ENCODE measurements at places on chromosomes 16 and 17.
A peak's percentile ranks its signal among the peaks of the same experiment; 100 is the strongest.

DNA sequence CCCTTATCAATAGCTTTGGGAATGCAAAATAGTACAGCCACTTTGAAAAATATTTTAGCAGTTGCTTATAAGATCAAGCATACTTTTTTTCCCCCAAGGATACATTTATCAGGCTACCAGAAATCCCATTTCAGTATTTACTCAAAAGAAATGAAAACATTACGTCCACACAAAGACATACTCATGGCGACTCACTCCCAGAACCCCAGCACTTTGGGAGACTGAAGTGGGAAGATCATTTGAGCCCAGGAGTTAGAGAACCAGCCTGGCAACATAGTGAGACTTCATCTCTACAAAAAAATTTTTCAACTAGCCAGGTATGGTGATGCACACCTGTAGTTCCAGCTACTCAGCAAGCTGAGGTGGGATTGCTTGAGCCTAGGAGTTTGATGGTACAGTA, 5.9 kb downstream of the SKA2 start:
- DNase-seq = no peak

DNA sequence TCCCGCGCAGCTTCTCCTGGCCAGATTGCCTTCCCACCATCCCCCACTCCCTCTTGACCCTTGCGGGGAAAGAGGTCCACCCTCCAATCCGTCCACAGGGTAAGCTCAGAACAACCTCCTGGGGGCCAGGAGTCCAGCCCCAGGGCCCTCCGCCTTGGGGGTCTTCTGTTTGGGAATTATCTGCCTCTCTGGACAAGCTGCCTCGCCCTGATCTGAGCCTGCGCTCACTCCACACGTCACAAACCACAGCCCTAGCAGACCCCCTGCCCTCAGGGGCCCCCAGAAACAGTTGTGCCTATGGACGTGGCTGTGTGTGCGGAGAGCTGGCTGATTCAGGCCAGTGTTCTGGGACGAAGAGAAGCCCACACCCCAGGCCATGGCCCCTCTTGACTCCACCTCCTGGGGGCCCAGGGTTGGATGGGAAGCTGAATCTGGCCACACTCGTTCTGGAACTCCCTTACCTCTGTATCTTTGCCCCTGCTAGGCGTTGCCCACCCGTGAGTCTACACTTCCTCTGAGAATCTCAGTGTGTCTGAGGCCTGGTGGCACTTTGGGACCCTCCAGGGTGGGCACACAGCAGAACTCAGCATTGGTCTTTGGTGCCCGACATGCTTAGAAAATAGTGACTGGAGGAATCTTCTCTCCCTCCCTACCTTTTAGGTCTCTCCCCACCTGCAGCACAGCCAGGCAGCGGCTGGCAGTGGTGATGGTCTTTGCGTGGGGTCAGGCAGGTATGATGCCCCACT, 119.9 kb upstream of the SMURF2 start:
- DNase-seq = no peak

DNA sequence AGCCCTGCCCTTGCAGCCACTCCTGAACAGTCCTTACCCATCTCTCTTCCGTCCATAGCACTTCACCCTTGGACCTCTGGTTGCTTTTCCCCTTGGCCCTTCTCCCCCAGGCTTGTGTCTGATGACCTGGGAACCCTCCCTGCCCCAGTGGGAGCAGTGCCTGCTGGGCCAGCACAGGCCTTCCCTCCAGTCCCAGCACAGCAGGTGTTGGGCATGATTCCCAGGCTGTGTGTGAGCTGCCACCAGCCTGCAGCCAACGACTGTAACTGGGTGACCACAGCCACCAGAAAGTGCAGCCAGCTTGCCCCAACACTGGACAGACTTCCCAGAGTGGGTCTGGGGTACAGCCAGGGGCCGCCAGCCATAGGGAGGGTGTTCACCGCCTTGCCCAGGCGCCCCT, 30.0 kb downstream of the CRAMP1 start:
- no peak for DNase-seq

- DNase-seq = no peak
Observed at GRCh38 chr16:89111263-89111662, 17.6 kb downstream of the ACSF3 start.

- DNase-seq = no peak
Observed at GRCh38 chr17:72614871-72615626, 477.4 kb downstream of the SLC39A11 start.

- DNase-seq = no peak
Observed at GRCh38 chr17:58247511-58248363, 9.4 kb downstream of the LPO start.

DNA sequence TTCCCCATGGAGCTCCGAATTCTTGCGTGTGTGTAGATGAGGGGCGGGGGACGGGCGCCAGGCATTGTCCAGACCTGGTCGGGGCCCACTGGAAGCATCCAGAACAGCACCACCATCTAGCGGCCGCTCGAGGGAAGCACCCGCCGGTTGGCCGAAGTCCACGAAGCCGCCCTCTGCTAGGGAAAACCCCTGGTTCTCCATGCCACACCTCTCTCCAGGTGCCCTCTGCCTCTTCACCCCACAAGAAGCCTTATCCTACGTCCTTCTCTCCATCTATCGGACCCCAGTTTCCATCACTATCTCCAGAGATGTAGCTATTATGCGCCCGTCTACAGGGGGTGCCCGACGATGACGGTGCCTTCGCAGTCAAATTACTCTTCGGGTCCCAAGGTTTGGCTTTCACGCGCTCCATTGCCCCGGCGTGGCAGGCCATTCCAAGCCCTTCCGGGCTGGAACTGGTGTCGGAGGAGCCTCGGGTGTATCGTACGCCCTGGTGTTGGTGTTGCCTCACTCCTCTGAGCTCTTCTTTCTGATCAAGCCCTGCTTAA, 617 bp upstream of the SENP3 start:
- DNase-seq = peak; percentile 88

- no peak for DNase-seq
Observed at GRCh38 chr16:85281181-85281580, 168.9 kb upstream of the CIBAR2 start.

- no peak for DNase-seq
Observed at GRCh38 chr16:17106243-17106791, 364.4 kb downstream of the XYLT1 start.

DNA sequence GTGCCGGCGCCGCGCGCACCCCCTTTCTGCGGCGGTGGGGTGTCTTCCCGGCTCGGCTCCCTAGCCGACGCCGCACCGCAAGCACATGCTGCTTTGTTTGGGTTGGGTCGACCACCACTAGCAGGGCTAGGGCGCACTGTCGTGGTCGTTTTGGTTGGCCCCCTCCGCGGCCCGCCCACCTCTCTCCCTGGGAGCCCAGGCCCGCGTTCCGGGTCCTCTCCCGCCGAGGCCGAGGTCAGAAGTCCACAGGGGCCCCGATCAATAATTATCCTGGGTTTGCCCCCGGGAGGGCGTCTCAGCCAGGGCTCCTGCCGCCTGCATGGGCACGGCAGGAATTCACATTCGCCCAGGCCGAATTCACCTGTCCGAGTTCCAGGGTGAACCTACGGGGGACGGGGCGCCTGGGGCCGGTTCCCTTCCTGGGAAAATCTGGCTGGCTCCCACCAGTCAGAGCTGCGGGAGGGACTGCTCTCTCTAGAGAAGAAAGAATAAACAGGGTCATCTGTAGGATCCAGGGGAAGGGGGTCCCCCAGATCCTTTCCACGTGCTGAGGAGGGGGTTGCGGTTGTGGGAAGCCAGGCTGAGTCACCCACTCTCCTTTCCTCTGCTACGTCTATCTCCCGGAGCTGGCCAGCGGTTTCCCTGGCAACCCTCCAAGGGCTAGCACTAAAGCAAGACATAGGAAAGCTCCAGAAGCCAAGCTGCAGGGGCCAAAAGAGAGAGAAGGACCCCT, 584 bp upstream of the STAT5B start:
- no peak for DNase-seq

GRCh38 chr16:30948667-30949649, at the start of gene ORAI3:
TSS of gene ORAI3 (plus strand) at chr16:30949068. CDS start at chr16:30949290, 222 bp downstream.
- no peak for DNase-seq

DNA sequence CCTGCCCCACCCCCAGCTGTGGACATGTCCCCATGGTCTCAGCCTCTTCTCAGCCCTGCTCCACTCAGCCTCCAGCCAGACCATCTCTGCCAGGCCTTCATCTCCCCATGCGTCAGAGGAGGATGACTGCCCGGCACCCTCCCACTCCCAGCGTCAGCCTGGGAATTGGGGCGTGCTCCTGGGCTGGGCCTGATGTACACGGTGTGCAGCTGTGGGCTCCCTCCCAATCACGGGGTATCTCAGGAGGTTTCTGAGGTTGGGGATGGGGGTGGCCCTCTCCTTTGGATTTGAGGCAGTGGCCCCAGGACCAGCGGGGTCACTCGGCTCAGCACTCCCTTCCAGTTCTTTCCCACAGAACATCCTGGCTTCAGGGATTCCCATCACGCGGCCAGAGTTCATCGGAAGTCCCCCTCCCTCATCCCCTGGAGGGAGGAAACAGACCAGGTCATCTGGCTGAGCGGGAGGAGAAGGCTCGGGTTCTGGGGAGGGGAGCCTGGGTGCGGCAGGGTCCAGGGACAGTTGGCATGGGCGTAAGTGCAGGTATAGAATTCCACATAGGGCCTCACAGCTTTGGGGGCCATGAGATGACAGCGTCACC, 36.9 kb downstream of the SOCS3 start:
- DNase-seq = no peak

GRCh38 chr17:54901230-54901822, 674 bp downstream of the TOM1L1 start:
- no peak for DNase-seq

DNA sequence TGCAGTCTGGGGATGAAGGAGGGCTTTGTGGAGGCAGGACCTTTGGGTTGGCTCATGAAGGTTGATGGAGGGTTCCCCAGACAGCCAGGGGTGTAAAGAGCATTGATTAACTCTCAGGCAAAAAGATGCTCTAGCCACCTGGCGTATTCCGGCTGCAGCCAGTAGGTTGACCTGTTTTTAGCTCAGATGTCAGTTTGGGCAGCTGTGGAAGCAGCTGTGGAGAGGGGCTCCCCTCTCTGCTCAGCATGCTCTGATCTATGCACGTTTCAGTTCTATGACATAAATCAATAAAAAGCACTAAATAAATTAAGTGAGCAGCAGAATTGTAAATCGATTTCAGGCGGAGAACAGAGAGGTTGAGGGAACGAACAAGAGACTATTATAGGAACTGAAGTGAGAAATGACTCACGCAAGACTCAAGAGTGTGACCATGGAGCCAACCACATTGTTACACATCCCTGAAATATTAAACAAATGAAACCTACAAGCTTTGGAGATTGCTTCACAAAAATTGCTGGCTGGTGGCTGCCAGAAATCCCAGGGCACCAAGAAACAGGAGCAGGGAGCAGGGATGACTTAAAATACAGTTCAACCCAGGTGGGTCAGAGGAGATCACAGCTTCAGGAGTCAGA, 111.9 kb downstream of the GSG1L start:
- DNase-seq = no peak

- DNase-seq = no peak
Observed at GRCh38 chr16:252366-253337, 18.0 kb downstream of the FAM234A start.

DNA sequence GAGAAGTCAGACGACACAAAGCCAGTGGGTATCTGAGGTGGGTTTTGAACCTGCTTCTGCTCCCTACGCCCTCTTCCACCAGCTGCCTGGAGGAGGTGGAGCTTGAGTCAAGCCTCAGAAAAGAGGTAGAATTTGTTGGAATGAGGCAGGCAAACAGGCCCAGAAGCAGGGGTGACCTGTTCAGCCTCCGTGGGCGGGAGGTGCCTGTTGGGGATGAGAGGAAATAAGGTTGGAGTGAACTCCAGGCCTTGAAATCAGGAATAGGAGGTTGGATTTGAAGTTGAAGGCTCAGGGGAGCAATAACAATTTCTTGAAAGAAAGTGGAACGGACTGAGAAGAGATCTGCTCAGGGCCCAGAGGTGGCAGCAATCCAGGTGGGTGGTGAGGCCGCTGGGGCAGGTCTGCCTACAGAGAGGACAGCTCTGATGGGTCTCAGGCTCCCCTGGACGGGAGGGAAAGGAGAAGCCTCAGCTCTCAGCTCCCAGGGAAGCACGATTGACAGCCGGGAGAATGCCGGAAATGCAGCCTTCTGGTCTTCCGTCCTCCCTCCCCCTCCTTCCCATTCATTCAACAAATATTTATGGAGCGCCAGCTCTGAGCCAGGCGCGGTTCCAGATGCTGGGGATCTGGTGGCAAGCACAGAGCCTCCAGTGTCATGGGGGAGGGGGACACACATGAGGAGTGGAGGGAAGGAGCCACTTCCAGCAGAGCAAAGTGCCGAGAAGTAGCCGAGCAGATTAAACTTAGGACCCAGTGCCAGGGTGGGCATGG, 61.9 kb upstream of the CIBAR2 start:
- DNase-seq = no peak

DNA sequence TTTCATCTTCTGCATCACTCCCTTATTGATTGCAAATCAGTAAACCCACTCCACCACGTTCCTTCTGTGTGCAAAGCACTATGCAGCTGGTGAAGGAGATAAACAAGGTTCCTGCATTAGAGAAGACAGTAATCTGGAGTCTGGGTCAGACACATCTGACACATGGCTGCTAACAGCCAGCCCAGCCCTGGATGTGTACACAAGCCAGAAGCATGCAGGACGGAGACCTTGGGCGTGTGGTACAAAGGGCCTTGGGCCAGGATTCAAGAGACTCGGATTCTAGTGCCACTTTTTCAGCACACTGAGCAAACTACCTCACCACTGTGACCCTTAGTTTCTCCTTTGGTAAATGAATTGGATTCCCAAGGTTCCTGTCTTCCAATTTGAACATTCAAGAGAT, 86.6 kb upstream of the DNAH9 start:
- DNase-seq = no peak

- DNase-seq = no peak
Observed at GRCh38 chr17:35167046-35167445, 19.4 kb downstream of the UNC45B start.

DNA sequence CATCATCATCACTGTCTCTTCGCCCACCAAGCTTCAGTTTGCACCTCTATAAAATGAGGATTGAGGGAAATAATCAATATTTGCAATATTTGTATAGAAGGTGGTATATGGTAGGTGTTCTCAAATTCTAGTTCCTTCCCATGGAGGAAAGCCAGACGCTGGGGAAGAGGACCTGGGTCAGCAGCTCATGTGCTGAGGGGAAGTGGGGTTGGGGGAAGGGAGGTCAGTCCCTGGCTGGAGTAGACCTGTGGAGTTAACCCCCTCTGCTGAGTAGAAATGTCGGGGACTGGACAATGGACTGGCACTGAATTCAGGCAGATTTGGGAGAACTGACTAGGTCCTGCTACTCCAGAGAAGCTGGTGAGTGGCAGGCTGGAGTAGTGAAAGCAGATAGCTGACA, 12.8 kb upstream of the ITGB3 start:
- no peak for DNase-seq

- DNase-seq = no peak
Observed at GRCh38 chr16:49786926-49787557, 68.9 kb downstream of the ZNF423 start.

- DNase-seq = no peak
Observed at GRCh38 chr16:29694384-29695195, 15.6 kb downstream of the QPRT start.
